Activated naive CD4-positive, alpha-beta T cell treated with anti-CD3 and anti-CD28 coated beads, Interleukin-2, amount 10 ng/mL, durations not matched to agents 5 hours and 36 hours (primary cell): ENCODE measurements at places on chromosomes 12 and 14. TPM values are rescaled to one million over a fixed set of nuclear protein-coding genes. Genes with fewer than 3 reads are reported as not detected.

The ERP27 gene
- 11.1 TPM for total RNA-seq

The KLRC4 gene
- total RNA-seq, result not detected

The OR6C2 gene
- not detected for total RNA-seq

The MDGA2 gene
- not detected for total RNA-seq

The SAMD15 gene
- total RNA-seq, result 0.26 TPM

The NEUROD4 gene
- total RNA-seq, result not detected

The SERPINA12 gene
- total RNA-seq, result not detected

The BCL2L2 gene
- 2.1 TPM for total RNA-seq

The MYG1 gene
- 59.3 TPM for total RNA-seq

The MMP19 gene
- not detected for total RNA-seq

The POTEG gene
- not detected for total RNA-seq

The TAS2R7 gene
- total RNA-seq, result not detected

The NKX2-1 gene
- total RNA-seq, result not detected

The PRB2 gene
- total RNA-seq, result not detected

The PLEKHG7 gene
- total RNA-seq, result not detected

The PHLDA1 gene
- 3.4 TPM for total RNA-seq

The PSEN1 gene
- 48.4 TPM for total RNA-seq

The EIF2S3B gene
- total RNA-seq, result 2.6 TPM

The PZP gene
- total RNA-seq, result not detected

The KRT6C gene
- total RNA-seq, result not detected

The RNF212B gene
- not detected for total RNA-seq

The RBP5 gene
- 2.1 TPM for total RNA-seq

The KRT73 gene
- 4.5 TPM for total RNA-seq

The EID3 gene
- total RNA-seq, result 5.5 TPM

The IGFBP6 gene
- total RNA-seq, result not detected
